ENCODE measurements at places on chromosomes 6 and 20.

- no peak for DNase-seq
Observed at GRCh38 chr6:125807293-125807692, 16.5 kb downstream of the NCOA7 start.

DNA sequence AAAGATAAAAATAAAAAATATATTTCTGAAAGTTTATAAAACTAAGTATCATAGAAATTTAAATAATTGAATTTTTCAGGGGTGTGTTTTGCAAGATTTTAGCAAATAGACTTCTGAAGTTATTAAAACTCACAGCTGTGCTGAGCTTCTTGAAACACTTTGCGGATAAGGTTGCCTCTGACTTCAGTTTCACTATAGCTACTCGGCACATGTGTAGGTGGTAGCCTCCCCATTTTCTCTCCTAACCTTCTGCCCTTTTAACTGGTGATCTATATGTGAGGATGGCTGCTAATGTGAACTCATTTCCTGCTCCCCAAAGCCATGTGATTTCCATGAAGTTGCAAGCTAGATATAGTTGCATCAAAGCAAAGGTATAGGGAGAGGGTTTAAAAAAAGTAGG is 129.3 kb upstream of the STMND1 start:
- no peak for DNase-seq

DNA sequence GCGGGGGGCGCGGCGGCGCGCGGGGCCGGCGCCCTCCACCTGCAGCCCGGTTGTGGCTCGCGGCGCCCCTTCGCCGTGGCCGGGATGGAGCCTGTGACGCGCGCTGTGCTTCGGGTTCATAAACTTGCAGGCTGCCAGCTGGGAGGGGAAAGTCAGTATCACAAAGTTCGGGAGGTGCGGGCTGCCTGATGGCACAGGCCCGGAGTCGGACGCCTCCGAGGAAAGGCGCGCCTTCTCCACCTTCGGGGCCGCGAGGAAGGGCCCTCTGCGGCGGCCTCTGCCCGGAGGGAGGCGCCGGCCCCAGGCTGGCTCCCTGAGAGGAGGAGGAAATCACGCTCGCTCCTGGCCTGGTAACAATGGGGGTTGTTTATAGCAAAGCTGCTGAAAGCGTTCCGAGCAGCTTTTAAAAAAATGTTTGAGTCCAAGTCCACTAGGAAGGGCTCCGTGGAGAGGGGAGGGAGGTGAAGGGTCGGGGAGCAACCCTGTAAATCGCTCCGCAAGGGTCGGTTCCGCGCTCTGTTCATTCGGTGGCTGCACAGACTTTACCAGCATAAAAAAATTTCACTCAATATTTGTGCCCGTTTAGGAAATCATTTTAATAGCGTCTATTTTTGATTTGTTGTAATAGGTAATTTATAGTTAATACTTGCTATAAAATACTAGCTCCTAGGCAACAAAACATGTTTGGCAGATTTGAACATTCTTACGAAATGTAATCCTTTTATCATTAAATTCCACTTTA is 1.0 kb downstream of the AFDN start:
- peak; percentile 49 for DNase-seq

- DNase-seq = no peak
Observed at GRCh38 chr6:165967810-165968407, 199.7 kb downstream of the TBXT start.

GRCh38 chr6:22222469-22222868 is 74.4 kb downstream of the PRL start:
- DNase-seq = no peak

- DNase-seq = no peak
Observed at GRCh38 chr6:32772656-32773055, 9.3 kb upstream of the HLA-DQB2 start.

GRCh38 chr20:20085071-20085470 is 32.7 kb downstream of the CFAP61 start:
- peak; percentile 29 for DNase-seq

DNA sequence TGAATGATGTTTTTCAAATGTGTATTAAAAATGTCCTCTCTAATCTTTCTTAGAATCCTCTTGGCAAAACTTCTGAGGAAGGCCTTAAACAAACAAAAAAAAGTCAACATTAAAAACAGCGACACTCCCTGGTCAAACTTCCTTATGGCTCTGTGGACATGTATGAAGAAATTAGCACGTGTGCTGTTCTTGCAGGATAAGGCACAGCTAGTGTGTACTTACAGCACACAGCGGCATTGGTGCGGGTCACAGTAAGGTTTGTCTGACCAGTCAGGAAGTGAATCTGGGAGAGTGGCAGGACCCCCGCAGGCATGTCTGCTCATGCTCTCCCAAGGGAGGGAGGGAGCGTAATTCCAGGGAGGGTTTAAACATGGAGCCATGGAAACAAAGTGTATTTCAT is 38.8 kb downstream of the SLC22A1 start:
- peak; percentile 24 for DNase-seq

GRCh38 chr6:30686009-30686907 is at the start of gene PPP1R18:
Gene PPP1R18, minus strand, starts transcription at chr6:30686645. Its CDS starts 627 bp downstream, at chr6:30686018.
- peak; percentile 77 for DNase-seq

GRCh38 chr6:124443541-124443940 is 518.7 kb upstream of the RNF217 start:
- DNase-seq = no peak

GRCh38 chr6:119627908-119628669 is 278.5 kb upstream of the MAN1A1 start:
- no peak for DNase-seq

Measured in BE2C (cell line).